ENCODE measurements at places on chromosomes 3 and 15.

GRCh38 chr3:37526511-37526910 lies 335.2 kb upstream of the CTDSPL start:
- DNase-seq = no peak

DNA sequence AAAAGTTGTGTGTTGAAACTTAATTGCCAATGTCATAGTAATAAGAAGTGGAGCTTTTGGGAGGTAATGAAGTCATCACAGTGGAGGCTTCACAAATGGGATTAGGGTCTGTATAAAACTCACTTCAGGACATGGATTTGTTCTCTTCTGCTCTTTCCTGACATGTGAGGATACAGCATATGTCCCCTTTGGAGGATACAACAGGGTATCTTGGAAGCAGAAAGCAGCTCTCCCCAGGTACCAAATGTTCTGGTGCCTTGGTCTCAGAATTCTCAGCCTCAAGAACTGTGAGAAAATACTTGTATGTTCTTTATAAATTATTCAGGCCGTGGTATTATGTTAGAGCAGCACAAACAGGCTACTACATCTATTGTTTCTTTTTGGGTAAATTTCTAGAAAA lies 210.9 kb downstream of the DIPK2A start:
- no peak for DNase-seq

DNA sequence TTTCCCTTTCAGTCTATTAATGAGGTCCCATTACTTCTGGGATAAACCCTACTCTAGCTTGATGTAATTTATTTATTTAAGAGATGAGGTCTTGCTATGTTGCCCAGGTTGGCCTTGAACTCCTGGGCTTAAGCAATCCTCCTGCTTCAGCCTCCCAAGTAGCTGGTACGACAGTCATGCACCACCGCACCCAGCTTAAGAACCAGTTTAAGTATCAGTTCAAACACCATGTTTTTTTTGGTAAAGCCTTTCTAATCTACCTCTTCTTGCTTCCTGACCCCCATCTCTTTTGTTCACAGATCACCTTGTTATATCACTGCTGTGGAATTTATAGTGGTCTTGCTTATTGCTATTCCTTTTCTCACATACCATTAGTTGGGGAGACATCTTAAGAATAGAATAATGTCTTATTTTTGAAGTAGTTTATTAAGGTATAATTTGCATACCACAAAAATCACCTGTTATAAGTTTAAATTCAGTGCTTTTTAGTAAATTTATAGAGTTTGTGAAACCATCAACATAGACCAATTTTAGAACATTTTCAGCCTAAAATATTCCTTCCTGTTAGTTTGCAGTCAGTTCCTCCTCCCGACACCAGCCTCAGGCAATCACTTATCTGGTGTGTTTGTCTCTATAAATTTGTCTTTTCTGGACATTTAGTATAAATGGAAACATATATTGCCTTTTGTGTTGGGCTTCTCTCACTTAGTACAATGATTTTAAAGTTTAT lies 257.9 kb downstream of the PDCD6IP start:
- no peak for DNase-seq

DNA sequence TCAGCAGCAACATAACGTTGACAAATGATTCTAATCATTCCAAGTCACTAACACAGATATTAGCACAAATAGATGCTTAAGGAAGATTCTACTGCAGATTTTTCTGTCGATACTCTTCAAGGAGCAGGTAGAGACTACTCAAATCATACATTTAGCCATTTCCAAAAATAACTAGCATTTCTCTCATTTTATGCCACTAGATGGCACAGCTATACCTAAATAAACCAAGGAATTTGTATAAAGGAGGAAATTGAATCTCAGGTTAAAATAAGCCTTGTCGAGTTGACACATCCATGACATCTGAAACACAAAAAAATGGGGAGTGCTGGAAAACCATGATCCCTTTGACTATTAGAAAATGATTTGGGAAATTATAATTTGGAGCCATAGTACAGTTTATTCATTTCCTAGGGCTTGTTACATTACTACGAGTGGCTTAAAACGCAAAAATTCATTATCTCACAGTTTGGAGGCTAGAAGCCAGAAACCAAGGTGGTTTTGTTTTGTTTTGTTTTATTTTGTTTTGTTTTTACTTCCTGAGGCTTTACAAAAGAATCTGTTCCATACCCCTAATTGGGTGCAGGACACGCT lies 59.5 kb upstream of the STRIT1 start:
- peak; percentile 9 for DNase-seq

DNA sequence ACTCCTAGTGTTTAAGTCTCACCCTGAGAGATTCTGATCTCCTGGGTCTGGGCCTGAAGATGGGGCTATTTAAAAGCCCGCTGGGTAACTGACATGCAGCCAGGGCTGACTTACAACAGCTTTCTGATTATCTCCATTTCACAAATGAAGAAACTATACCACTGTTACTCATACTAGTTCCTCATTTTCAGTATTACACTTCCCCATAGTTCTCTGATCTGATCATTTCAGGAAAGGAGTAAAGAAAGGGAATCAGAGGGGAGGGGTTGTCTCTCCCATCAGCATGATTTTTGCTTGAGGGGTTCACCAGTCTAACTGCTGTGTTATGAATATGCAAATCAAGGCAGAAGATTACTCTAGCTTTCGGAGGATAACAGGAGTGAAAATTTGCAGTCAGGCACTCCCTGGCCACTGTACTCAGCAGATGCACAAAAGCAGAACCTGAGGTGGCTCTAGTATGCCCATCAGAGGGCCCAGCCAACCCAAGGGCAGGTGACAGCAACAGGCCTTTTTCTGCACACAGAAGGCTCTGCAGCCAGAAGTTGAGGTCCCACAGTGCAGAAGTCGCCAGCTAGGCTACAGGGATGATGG lies 59.4 kb downstream of the DAPK2 start:
- no peak for DNase-seq

DNA sequence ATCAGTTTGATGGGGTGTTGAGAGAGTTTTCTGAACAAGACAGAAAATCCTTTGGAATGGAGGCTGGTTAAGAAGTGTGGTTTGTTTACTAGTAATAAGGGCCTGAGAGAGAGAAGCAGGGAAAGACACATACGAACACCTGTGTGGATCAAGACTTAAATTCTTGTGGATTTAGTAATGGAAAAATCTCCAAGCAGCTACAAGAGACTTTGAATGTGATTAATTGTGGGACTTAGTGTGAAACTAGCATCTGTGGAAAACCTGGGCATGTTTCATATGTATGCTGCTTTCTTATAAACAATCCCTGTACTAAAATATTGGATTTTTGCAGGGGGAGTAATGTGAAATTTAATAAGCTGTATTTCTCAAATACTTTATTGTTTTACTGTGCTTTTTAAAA lies 399.1 kb downstream of the SI start:
- DNase-seq = no peak

DNA sequence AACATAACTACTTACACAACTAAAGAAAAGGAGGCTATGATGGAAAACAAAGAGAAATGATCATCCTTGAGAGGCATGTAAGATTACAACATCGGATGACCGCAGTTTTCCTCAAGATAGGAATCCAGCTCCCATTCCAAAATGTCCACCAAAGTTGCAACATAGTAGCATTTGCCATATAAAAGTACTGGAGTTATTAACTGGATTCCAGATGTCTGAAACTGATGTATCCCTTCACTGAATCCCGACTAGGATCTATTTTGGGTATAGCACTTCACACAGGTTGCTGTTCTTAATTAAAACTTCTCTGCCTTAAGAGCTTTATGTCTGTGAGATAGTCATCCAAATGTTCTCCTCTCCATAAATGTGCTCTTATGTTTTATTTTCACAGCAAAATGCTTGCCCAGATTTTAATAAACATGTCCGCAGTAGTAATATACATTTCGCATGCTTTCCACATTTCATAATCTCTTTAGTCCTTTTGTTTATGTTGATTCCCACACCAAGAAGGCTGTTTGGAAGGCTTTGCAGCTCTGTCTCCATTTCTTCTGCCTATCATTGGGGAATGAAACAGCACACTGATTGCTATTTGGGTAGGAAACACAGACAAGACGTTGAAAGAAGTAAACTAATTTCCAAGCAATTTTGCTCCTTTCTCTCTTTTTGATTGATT lies 716.5 kb upstream of the CFAP20DC start:
- DNase-seq = no peak

DNA sequence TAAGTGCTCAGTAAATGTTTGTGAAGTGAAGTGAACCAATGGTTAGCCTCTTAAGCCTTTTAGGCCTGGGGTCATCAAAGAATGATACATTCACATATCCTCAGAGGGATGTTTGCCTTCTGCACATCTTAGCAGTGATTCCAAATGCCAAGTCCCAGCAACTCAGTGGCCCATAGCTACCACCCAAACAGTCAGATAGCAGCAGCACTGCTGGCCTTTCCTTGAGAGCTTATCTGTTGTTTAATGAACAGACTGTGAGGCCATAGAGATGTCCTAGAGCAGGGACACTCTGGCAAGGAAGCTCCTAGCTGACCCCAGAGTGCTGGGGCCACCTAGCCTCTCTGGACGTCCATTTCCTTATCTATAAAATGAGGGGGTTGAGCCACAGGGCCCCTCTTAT lies 86.8 kb downstream of the CYP19A1 start:
- no peak for DNase-seq

- no peak for DNase-seq
Observed at GRCh38 chr3:9254764-9255163, 5.3 kb upstream of the SRGAP3 start.

GRCh38 chr3:88632226-88632625 lies 475.2 kb upstream of the EPHA3 start:
- no peak for DNase-seq

DNA sequence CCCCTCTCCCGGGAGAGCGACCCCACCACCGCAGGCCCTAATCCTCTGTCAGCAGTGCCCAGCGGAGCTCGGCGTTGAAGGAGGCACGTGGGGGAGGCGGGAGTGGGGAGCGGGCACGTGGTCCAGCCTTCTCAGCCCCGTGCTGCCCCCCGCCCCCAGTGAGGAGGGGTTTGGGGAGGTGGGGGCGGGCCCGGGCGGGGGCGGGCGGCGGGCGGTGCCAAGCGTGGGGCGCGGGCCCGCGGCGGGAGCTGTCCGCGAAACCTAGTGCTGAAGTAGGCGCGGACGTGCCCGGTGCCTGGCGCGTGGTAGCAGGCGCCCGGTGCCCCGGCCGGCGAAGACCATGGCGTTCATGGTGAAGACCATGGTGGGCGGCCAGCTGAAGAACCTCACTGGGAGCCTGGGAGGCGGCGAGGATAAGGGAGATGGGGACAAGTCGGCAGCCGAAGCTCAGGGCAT lies at the start of gene CPLX3:
Gene CPLX3, plus strand, starts transcription at position 264 of the 456 bp plus-strand sequence. Its CDS starts 77 bp downstream, at position 341.
- no peak for DNase-seq

All from SHP77 treated with DMSO at 0.1 percent for 48 hours (cell line).